Caudate nucleus (tissue), 63 donors: ENCODE measurements at places on chromosomes 16 and 17.

DNA sequence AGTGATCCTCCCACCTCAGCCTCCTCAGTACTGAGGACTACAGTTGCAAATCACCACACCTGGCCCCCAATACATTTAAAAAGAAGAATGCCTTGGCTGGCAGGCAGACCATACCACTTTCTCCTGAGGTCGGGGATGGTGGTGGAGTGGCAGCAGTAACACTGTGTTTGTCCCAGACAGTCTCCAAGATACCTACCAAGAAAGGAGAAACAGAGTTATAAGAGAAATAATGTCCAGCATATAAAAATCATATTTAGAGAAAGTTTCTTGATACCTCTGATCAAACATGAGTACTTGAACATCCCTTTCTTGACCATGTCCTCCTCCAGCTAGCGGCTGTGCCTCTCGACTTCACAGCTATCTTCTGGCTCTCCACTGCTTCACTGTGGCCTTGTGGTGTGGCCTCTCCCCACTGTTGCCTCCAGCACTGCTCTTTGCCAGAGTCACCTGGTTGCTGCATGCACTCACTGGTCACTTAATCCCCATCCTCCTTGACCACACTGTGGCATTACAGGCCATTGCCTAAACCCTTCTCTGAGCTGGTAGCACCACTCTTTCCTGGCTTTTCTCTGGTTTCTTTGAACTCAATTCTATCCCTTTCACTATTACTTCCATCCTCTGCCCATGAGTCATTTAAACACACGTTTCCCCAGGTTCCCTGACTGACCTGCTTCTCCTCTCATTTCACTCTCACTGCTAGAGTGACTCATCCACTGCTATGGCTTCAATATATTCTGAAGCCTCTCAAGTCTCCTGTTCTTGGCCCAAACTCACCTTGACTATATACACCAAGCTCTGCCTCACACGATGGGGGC, 45.2 kb downstream of the XPO6 start:
- DNase-seq = no peak

- no peak for DNase-seq
Observed at GRCh38 chr17:79086609-79087427, 12.2 kb downstream of the ENGASE start.

GRCh38 chr17:49762151-49762941, 1.6 kb downstream of the FAM117A start:
- no peak for DNase-seq

DNA sequence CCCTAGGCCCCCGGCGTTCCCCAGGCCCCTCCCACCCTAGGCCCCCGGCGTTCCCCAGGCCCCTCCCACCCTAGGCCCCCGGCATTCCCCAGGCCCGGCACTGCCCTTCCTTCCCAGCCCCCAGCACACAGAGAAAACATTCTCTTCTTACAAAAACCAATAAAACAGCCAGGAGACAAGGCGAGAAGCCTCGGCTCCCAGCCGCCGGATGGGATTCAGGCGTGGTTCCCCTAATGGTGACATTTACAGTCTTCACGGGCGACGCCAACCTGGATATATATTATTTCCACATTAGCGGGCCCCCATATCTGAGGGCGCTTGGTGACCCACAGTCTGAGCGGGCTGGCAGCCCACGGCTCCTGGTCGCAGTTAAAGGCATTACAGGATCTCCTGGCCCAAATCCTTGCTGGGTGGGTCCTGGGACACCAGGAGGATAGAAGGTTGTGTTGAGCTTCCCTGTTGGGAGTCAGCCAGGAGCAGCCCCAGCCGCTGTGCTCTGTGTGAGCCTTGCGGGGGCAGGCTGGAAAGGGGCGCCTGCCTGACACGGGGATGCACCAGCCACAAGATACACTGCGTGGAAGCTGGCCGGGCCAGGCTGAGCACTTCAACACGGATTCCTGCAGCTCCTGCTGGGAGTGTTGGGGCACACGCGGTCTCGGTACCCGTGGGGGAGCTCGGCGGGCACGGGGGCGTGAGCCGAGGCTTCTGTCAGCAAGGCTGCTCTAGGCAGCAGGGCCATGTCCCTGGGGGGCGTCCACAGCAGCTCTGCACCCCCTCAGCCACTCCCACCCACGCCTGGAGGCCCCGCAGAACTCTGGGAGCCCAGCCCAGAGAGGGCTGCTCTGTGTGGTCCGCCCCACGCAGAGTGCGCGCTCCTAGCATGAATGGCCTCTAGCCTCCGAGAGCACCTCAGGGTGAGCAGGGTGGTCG, 83.7 kb downstream of the LMF1 start:
- no peak for DNase-seq

DNA sequence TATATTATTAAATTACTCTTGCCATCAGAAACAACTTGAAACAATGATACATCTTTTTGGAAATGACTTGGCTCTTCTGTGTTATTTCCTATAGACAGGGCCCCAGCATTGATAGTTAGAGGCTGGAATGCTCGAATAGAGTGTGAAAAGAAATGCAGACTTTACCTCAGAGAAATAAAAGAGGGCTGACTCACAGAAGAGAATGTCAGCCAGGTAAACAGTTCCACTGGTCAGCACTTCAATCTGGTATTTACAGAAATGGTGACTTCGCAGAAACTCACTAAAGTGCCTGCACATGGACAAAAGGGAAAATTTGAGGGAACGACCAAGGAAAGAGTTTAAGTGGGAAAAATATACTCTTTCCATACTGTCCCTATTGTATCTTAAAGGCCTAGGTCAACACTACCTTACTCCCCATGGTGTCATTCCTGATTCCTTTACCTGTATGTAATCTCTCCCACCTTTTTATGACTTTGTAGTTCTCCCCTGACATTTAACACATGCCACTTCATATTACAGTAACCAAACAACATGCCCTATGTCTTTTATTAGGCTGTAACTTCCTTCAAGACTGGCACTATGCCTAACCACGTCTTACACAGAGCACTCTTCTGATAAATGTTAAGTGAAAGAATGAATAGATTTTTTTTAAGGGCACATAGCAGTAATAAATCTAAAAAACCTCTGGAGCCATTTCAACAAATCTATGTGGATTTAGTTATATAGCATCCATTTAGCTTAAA, 36.7 kb downstream of the AKAP10 start:
- no peak for DNase-seq

- DNase-seq = no peak
Observed at GRCh38 chr17:39001703-39002637, 34.8 kb upstream of the FBXO47 start.

DNA sequence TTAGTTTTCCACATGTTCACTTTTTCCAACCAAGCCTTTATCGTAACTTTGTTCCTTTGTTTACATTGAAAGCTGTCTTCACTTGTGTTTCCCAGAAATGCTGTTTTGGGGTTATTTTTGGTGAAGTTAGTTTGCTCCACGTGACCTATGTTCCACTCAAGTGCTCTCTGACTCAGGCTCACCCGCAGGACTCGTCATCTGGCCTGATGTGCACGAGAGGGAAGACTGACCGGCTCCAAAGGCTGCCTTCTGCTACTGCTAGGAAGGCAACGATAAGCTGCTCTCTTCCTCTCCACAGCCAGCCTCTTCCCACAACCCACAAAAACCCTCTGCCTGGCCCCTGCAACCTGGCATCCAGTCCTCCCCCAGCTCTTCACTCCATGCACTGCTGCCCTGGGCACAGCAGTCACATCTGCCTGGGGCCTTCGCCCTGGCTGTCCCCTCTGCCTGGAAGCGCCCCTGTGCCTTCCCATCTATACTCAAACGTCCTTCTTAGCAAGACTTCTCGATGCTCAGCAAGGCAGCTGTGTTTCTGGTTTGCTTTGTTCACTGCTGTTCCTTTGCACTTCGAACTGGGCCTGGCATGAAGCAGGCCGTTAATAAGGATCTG, 28.0 kb downstream of the ZCCHC14 start:
- DNase-seq = no peak

GRCh38 chr17:48868916-48869500, 23.6 kb upstream of the ATP5MC1 start:
- DNase-seq = no peak

GRCh38 chr17:78922816-78923498, 2.2 kb downstream of the TIMP2 start:
- no peak for DNase-seq

GRCh38 chr17:18043491-18043890, 4.3 kb downstream of the GID4 start:
- DNase-seq = no peak

GRCh38 chr17:79730769-79731483, at the start of gene ENPP7:
ENPP7 (plus strand) TSS chr17:79730943; CDS start chr17:79731140, 197 bp downstream.
- DNase-seq = no peak

- no peak for DNase-seq
Observed at GRCh38 chr17:18963126-18964017, 11.4 kb downstream of the SLC5A10 start.

- DNase-seq = no peak
Observed at GRCh38 chr16:66954097-66954659, 6.9 kb upstream of the CES3 start.

DNA sequence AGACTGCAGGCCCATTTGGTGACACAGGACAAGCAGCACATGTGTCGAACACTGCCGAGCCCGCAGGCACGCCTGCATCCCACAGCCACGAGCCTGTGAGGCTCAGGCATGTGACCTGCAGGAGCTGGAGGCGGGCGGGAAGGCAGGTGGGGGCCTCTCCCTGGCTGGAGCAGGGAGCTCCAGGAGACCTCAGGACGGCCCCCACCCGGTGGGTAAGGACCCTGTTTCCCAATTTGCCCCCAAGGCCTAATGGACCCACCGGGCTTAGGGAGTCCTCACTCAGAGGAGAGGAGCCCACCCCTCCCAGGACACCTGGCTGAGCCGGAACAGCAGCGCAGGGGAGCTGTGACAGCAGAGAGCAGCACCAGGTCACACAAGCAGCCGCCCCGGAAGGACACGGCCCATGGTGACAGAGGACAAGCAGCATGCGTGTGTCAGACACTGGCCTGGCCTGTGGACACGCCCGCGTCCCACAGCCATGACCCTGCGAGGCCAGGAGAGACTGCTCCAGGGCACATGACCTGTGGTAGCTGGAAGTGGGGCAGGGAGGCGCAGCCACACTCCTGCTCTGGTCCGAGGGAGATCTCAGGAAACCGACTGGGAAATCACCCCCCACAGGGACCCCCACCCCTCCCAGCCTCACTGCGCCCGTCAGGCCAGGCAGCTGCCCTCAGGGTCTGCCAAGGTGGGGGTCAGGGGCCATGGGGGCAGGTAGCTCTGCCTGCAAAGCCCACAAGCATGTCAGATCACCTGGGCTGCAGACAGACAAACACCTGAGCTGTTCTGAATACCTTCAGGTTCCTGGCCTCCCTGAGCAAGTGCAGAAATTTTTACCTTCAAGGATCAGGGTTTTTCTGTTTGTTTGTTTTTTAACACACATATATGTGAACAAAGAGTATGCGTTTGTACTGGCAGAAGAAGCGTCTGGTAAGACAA, 2.4 kb downstream of the SPSB3 start:
- no peak for DNase-seq

- DNase-seq = no peak
Observed at GRCh38 chr17:79761894-79762589, 15.9 kb upstream of the CBX2 start.

GRCh38 chr16:81532491-81533174, 88.0 kb downstream of the CMIP start:
- no peak for DNase-seq

GRCh38 chr16:62940569-62940968, 904.3 kb upstream of the CDH8 start:
- no peak for DNase-seq

- DNase-seq = no peak
Observed at GRCh38 chr16:56532714-56533113, 12.9 kb upstream of the BBS2 start.

DNA sequence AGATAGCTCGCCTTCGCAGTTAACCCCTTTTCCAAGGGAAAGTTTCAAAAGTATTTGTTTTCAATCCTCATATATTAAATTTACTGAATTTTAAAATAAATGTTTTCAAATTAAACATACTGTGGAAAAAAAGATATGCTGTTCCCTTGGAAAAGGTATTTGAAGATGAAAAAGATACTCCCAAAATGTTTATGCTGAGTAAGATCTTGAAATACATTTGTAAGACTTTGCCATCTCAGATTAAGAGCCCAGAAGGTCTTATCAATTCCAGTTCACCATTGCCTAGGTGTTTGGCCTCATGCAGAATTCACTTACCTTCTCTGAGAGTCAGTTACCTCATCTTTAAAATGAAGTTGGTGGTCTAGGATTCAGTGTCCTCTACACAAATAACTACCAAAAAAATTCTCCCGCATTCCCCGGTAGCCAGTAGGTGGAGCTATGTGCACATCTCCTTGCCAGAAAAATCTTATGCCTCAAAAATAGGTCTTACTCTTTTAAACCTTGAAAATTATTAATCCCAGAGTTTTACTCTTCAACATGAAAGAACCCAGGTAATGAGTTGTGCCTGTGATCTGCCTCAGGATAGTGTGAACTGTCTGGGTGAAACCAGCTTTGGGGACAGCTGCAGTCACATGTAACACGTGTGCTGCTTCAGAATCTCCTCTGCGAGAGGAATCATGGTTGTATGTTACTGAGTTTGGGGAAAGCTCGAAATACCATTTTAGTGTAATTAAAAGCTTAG, 178.3 kb downstream of the MRTFB start:
- DNase-seq = no peak

DNA sequence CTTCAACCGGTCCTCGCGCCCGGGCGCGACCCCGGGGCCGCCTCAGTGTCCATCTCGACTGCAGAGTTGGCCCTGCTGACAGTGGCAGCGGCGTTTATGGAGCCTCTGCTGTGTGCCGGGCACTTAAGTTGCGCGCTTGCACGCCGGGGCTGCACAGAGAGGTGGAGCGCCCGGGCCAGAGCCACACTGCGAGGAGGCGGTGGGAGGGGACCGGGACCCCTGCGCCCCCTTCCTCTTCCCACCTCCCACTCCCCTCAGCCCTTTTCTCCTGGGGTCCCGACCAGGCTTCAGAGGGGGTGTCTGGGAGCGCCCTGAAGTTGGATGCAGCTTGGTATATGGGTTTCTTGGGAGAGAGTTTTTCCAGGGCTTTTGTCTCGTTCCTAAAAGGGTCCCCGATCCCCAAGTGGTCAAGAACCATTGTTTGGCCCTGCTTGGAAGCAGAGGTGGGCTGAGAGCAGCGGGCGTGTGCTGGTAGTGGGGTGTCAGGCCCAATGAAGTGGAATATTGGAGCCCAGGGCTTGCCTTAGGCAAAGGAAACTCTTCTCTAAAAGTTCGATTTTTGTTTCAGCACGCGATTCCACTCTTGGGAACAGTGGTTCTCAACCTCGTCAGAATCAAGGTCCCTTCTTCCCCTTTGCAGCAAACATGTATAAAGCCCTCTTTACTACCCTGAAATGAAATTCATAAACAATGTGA, 605 bp downstream of the MRTFB start:
- no peak for DNase-seq

DNA sequence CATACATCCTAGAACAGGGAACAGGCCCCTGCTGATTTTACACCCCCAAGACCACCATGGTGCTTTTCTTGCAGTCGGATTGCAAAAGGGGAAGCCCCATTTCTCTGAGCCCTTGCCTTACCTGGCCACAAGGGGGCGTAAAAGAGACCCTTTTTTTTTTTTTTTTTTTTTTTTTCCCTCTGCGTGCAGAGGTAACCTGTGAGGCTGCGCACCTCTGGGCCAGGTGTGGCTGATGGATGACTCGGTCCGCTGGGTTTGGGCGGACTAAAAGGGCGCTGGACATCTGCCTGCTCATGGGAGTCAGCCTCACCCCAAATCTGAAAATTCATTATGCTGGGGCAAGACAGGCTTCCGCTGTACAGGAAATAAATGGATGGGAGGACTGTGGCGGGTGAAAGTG, 281.0 kb downstream of the CBLN1 start:
- no peak for DNase-seq

- no peak for DNase-seq
Observed at GRCh38 chr17:78337244-78338109, 22.4 kb downstream of the SOCS3 start.

GRCh38 chr16:324451-325334, 27.8 kb downstream of the AXIN1 start:
- no peak for DNase-seq

- DNase-seq = no peak
Observed at GRCh38 chr17:68613739-68614298, 12.7 kb upstream of the FAM20A start.
